ENCODE measurements at places on chromosomes 6 and 20.
A peak's percentile ranks its signal among the peaks of the same experiment; 100 is the strongest.

GRCh38 chr6:111925296-111925695, 52.0 kb upstream of the FYN start:
- DNase-seq = no peak

DNA sequence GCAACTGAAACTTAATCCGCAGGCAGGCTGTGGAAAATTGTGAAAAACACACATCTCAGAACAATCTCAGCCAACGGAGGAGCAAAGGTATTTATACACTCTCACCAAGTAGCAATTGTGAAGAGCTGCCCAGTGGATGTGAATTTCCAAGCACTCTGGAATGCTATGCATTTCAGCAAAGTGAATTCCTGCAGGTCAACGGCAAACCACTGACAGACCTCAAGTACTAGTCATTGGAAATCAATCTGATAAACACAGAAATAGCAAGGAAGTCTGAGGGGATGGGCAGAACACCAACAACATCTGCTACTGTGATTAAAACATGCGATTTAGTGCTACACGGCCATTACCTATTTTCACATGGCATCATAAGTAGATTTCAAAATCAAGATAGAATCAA, 429.1 kb downstream of the HTR1B start:
- DNase-seq = peak; percentile 75

- DNase-seq = no peak
These were observed 150.7 kb downstream of the DLL1 start for GRCh38 chr6:170140129-170140528.

DNA sequence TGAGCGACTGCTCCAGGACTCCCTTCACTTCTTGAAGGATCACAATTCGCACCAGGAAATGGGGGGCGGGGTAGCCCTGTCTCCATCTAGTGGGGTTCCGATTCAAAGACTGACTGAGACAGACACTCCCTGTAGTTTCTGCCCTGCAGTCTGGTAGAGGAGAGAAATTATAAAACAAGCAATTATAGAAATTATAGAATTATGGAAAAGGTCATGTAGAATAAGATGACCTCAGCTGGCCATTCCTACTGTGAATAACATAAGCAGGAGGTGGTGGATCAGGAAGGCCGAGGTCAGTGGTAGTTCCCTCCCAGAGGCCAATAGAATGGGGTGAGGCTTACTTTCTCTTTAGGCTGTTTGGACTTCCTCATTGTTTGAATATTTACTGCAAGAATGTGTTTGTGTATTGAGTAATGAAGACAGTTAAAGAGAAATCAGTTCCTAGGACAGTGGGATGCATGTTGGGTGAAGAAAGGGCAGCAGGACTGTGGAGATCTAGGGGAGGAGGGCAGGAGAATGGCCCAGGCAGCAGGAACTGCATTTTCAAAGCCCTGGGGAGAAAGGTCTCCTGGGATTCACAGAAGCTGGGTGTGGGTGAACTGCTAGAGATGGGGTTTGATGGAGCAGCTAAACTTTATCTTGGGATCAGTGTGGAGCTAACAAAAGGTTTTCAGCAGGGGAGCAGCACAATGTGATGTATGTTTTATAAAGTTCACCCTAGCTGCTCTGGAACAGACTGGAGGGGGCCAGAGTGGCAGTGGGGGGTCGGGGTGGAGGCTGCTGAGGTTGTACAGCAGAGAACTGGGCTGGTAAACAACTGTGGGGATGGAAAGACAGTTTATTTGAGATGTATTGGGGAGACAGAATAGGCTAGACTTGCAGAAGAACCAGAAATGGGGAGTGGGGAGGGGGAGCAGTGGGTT, 2.1 kb downstream of the ZNF341 start:
- DNase-seq = no peak

GRCh38 chr6:130624046-130624445, 203.2 kb upstream of the SMLR1 start:
- no peak for DNase-seq

DNA sequence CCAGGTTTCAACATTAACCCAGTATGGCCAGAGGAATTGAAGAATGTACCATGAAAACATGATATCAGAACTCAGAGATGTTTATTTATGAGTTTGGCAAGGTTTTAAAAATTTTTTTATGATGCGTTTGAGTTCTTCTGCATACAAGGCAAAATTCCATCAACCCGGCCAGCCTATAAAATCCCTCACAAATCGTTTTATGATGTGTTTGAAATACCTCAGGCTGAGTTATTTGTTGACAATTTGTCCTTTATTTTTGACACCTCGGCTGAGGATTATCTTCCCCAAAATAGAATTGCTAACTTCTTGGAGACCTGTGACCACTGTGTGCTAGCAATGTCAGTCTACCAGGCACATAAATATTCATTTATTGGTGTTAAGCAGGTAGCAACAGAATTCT, 91.9 kb upstream of the SLC24A3 start:
- DNase-seq = no peak

DNA sequence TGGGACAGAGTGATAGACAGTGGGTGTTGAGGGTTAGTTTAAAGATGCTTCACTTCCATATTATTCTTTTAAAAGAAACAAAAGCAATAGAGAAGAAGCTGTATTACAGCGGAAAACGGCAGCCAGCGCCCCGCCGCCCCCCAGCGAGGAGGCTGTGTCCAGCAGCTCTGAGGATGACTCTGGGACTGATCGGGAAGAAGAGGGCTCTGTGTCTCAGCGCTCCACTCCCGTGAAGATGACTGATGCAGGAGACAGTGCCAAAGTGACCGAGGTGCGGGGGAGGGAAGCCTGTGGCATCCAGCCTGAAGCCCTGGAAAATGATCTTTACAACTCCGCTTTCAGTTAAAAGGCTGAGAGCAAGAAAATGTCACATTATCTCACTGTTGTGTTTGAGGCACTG, 100.2 kb downstream of the FIG4 start:
- DNase-seq = no peak

GRCh38 chr6:105401247-105402089, 1.4 kb downstream of the PREP start:
- DNase-seq = no peak

GRCh38 chr6:31336896-31337496, 20.0 kb downstream of the HLA-B start:
- DNase-seq = no peak

GRCh38 chr6:161631676-161632194, 357.9 kb upstream of the AGPAT4 start:
- no peak for DNase-seq

DNA sequence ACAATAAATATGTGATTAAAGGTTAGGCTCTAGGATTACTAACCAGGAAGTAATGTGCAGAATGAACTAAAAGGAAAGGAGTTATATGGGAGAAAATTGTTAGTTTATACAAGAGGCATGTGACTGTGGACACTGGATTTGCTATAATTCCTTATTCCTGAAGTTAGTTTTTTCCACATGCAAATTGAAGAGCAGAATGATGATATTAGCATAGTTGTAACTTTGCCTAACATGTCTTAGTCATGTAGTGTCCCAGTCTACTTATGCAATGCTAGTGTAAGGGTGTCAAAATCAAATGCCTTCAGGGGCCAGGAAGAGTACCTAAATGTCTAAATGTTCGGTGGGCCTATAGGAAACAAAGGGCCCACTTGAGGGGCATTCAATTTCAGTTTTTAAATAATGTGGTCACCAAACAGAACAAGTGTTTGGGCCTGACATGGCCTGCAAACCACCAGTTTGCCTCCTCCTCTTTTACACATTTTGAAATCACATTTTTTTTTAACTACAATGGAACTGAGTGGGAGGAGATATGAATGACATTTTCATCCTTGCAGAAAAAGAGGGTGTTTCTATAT, 28.0 kb upstream of the CEP85L start:
- DNase-seq = no peak

GRCh38 chr20:49166534-49167449, 21.3 kb downstream of the STAU1 start:
- no peak for DNase-seq

DNA sequence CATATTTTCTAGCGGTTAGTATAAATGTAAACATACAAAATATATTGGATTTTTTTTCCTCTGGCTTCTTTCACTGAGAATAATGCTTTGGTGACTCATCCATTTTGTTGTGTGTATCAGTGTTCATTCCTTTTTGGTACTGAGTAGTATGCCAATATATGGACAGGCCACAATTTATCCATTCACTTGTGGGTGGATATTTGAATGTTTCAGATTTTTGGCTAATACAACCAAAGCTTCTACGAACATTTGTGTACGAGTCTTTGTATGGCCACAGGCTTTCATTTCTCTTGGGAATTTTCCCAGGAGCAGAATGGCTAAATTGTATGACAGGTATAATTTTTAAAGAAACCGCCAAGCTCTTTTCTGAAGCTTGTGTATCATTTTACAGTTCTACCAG, 677.5 kb downstream of the HDGFL1 start:
- DNase-seq = no peak

DNA sequence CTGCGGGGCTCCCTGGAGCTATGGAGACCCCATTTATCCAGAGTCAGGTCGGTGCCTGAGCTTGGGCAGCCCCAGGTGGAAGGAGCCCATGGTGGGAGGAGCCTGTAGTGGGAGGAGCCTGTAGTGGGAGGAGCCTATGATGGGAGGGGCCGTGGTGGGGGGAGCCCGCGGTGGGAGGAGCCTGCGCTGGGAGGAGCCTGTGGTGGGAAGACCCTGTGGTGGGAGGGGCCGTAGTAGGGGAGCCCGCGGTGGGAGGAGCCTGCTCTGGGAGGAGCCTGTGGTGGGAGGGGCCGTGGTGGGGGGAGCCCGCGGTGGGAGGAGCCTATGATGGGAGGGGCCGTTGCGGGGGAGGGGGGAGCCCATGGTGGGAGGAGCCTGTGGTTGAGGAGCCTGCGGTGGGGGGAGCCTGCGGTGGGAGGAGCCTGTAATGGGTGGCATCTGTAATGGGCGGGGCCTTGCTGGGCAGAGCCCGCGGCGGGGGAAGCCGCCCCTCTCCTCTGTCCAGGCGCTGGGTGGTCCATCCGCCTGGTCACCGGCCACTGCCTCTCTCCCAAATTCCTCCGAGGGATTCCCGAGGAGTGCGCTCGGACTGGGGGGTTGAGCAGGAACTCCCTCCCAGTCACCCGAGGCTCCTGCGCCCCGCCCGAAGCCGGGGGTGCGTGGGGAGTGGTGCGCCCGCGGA, 567 bp upstream of the FNDC11 start:
- no peak for DNase-seq

DNA sequence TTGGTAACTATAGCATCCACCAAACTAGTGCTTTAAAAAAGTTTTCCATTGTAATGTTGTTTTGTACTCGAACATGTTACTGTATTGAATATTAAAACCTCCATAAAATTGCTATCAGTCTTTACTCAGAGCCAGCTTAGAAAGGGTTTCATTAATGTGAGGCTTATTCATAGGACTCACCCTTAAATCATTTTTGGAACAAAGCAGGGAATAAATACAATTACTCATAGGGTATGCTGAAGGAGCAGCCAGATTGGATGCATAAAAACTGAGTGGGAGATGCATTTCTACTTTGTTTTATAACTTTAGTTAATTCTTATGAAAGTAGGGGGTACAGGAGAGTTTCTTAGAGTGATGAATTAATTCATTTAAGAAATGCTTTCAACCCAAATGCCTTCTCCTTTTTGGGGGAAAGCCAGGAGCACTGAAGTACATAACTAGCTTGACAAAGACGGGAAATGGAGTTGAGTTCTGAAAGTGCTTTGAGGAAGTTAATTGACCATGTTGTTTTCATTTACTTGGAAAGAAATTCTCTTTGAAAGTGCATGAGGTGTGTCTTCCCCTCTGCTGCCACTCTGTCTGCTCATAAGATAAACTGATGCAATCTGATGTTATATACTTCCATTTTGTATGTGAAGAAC, 90.3 kb downstream of the RNF144B start:
- DNase-seq = no peak

Data from iPS DF 19.7 (cell line).